Epithelial cell of proximal tubule (primary cell): ENCODE measurements at places on chromosomes 6 and 20. TPM values are rescaled to one million over a fixed set of nuclear protein-coding genes. Genes with fewer than 3 reads are reported as not detected.

- DNase-seq: no peak
Measured at GRCh38 chr6:134683783-134684422, 266.0 kb downstream of the ALDH8A1 start.

- DNase-seq: no peak
Measured at GRCh38 chr6:32108094-32108627, 977 bp downstream of the TNXB start.

GRCh38 chr20:41150664-41151063 is 13.3 kb downstream of the PLCG1 start:
- DNase-seq: no peak

DNA sequence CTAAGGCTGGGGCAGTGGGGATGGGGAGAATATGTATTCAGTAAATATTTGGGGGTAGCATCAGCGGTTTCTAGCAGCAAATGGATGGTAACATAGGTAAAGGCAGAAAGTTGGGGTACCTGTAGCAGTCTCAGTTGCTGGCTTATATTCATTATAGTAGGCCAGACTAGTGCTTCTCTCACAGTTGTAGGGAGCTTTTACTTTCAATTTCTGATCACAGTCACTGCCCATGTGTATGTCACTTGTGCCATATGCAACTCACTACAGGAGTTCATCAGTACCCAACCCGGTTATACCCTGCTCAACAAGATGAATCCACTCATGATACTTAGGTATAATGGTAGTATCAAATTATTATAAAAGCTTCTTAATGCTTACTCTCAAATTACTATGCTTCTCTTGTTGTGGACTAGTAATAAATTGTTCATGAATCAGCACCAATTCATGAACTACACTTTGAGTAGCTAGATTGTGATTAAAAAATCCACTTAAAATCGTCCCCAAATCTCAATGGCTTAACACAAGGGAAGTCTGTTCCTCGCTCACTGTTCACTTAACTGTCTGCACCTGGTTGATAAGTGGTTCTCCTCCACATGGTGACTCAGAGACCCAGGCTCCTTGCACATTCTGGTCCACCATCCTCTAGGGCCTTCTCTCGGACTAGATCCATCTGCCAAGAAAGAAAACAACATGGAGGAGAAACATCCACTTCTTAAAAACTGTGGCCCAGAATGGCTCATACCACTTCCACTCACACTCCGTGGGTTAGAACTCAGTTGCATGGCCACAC is 31.3 kb upstream of the MYLIP start:
- DNase-seq: no peak

GRCh38 chr20:49399329-49399728 is 83.1 kb downstream of the KCNB1 start:
- no peak for DNase-seq

Gene UNC5CL
- 0.58 and 2.2 TPM in 2 replicates for total RNA-seq

Gene KHDRBS2
- total RNA-seq: 0.22 TPM in 1 of 2 replicates, not detected in the other

Gene COL19A1
- under 0.01 TPM in 1 of 2 replicates, not detected in the other for total RNA-seq

Gene CDH26
- 0.29 TPM in 1 of 2 replicates, not detected in the other for total RNA-seq
